Uterus (tissue), 4 donors: ENCODE measurements at places on chromosomes 5 and 9. TPM values are rescaled to one million over a fixed set of nuclear protein-coding genes. Genes with fewer than 3 reads are reported as not detected.

Gene PPIC
- 28.4 TPM for total RNA-seq

Gene BTNL3
- not detected for total RNA-seq

Gene AJM1
- total RNA-seq = 1.3 TPM

Gene PDGFRB
- total RNA-seq = 337 TPM

Gene PRRX2
- 3.5 TPM for total RNA-seq

Gene PNPLA7
- total RNA-seq = 25.7 TPM

Gene DIPK1B
- 3.2 TPM for total RNA-seq

Gene BTNL9
- 18.7 TPM for total RNA-seq

Gene PTPN3
- total RNA-seq = 5.5 TPM

Gene ZNF366
- 20.5 TPM for total RNA-seq

Gene MEIKIN
- not detected for total RNA-seq

Gene FCHO2
- total RNA-seq = 141 TPM

Gene FAM174A
- total RNA-seq = 9.4 TPM

Gene UBE2QL1
- total RNA-seq = 0.34 TPM

Gene RALGPS1
- total RNA-seq = 8.5 TPM

Gene ATP10B
- total RNA-seq = not detected

Gene TMC1
- under 0.01 TPM for total RNA-seq

Gene PCDHGB1
- total RNA-seq = 4.4 TPM

Gene CMBL
- 20.3 TPM for total RNA-seq

Gene SPIN1
- 119 TPM for total RNA-seq

Gene NOXA1
- 13.3 TPM for total RNA-seq

Gene PCDHGA1
- total RNA-seq = 3.3 TPM

Gene CARD9
- total RNA-seq = 10.6 TPM

Gene TRIM23
- total RNA-seq = 8.2 TPM

Gene ALDH1A1
- total RNA-seq = 197 TPM

Gene PCDHA8
- total RNA-seq = not detected

Gene WNT8A
- not detected for total RNA-seq

Gene OR2K2
- not detected for total RNA-seq

Gene PAPPA
- 17.1 TPM for total RNA-seq

Gene CCDC180
- total RNA-seq = 9.2 TPM

Gene NKD2
- total RNA-seq = not detected

Gene FOXD4L3
- not detected for total RNA-seq

Gene OR13J1
- not detected for total RNA-seq

Gene TCF7
- total RNA-seq = 2.4 TPM

Gene AGGF1
- total RNA-seq = 44.7 TPM

Gene HK3
- 6.9 TPM for total RNA-seq

Gene IFNA21
- total RNA-seq = not detected

Gene GDA
- not detected for total RNA-seq

Gene PCDHA1
- 0.41 TPM for total RNA-seq
